ENCODE measurements at places on chromosomes 16 and 17.

GRCh38 chr16:3444032-3444388 lies 530 bp downstream of the NAA60 start:
- no peak for DNase-seq

DNA sequence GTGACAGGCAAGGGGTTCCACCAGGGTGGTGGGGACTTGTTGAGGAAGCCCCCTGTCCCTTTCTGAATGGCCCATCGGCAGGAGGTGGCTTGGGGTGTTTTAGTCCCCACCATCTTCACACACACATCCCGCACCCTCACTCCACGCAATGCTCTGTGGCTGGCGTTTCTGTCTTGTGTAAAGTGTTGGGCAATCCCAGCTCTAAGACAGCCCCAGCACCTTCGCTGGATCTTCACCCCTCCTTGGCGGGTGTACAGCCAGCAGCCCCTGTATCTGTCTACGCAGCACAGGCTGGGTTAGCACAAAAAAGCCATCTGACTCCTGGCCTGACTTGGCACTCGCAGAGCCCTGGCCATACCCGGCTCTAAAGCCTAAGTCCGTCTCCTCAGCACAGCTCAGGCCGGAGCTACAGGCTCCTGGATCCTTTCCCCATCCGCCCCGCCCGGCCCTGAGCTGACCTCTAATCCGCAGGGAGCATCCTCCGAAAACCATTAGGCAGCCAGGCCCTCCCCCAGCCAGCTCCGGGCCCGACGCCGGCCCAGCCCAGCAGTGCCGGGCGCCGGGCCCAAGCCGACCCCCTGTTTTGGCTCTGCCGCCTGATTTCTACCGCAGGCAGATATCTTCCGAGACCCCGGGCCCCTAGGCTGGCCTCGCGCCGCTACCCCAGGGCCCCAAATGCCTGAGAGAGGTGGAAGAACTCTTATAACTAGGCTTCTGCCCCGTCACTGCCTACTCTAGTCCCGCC lies 42.4 kb upstream of the TAC4 start:
- no peak for DNase-seq

DNA sequence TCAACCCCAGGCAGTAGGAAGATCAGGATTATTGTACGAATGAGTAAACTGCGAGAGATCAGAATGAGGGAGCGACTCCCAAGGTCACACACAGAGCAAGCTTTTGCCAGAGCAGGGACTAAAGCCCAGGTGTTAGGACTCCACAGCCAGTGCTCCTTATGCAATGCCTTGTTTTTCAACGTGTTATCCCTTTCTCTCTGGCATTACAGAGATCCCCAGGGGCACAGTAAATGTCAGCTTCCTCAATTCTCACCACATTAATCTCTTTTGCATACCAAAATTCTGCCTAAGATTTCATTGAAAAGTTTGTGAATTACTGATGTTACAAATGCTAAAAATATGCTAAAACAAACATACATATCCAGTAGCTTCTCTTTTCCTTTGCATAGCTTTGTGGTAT lies 68.1 kb upstream of the CES5A start:
- DNase-seq = no peak

GRCh38 chr17:21201298-21201595 lies 12.7 kb downstream of the TMEM11 start:
- no peak for DNase-seq

GRCh38 chr16:69166221-69166833 lies 20.6 kb upstream of the SNTB2 start:
- no peak for DNase-seq

DNA sequence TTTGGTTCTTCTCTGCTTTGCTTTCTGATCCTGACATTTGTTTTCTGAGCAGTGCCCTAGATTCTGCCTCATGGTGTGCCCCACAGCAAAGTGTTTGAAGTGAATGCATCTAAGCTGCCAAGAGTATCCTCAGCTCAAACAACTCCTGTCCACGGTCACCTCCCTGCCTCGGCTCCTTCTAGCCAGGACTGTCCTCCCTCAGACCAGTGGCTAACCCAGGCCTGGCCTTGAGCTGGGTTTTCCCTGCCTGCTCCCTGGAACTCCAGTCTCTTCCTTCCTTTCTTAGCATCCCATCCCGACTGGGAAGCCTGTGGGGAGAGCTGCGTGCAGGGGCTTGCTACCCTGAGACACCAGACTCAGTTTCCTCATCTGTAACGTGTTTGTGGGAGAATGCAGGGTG lies 256.5 kb downstream of the GSG1L start:
- no peak for DNase-seq

DNA sequence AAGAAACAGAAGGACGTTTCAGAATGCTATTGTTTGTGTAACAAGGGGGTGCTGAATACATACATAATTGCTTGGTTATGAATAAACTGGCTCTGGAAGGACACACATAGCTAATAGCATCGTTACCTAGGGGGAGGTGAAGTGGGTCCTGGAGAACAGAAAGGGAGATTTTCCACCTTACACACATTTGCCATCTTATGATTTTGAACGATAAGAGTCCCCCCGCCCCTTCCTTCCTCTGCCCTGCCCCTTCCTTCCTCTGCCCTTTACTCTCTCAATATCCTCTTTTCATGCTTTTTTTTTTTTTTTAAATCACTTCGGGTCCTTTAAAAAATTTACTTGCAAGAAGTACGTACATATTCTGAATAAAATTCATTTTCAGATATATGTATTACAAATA lies 902 bp upstream of the DHRS7B start:
- no peak for DNase-seq

GRCh38 chr17:46940692-46941404 lies 17.9 kb downstream of the GOSR2 start:
- peak; percentile 58 for DNase-seq

GRCh38 chr17:28057731-28058246 lies 15.3 kb downstream of the NLK start:
- no peak for DNase-seq

DNA sequence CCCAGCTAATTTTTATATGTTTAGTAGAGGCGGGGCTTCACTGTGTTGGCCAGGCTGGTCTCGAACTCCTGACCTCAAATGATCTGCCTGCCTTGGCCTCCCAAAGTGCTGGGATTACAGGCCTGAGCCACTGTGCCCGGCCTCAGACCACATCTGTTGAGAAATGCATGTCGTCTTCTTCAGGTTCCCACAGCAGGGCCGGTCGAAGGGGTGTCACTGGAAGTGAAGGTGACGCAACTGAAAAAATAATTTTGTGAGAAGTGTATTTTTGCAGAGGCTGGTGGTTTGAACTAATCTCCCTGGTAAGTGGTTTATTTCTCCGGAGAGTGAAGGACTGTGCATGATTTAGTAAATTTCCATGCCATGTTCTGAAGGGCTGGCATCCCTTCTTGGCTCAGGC lies 33.4 kb upstream of the IL34 start:
- no peak for DNase-seq

DNA sequence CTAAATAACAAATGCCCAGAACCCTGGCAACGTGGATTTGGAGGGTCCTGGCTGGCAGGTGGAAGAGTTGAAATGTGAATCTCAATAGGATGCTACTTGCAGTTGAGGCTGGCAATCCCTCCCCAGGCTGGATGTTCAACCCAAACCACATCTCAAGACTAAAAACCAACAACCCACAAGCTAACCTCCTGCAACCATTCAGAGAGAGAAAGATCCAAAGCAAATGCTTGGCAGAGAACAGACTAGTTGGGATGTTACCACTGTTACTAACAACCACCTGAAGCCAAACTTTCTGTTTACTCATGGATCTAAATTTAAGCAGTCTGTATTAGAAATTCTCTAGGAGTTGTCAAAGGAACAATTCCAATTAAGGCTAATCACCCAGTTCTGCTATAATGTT lies 27.9 kb downstream of the SMG6 start:
- DNase-seq = no peak

DNA sequence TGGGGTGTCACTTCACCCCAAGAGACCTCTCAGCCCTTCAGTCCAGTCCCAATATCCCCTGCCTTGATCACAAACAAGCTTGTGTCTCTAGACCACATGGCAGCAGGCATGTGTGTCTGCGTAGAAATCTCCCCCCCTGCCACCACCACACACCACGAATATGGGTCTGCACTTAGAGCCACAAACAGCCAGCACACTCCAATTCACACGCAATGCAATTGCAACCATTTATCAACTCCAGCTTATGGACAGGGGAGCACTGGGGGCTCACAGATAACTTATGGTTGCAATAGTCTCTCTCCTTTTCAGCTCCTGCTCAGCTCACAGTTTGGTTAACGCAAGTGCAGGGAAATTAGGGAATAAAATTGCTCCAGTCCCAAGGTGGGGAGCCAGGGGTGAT lies 2.6 kb downstream of the HOXB9 start:
- DNase-seq = no peak

- DNase-seq = peak; percentile 69
Measured at GRCh38 chr16:67150047-67150832, 558 bp downstream of the B3GNT9 start.

- DNase-seq = no peak
Measured at GRCh38 chr16:19128454-19129200, 14.9 kb downstream of the ITPRIPL2 start.

GRCh38 chr16:56190677-56191155 lies 573 bp upstream of the GNAO1 start:
- no peak for DNase-seq

DNA sequence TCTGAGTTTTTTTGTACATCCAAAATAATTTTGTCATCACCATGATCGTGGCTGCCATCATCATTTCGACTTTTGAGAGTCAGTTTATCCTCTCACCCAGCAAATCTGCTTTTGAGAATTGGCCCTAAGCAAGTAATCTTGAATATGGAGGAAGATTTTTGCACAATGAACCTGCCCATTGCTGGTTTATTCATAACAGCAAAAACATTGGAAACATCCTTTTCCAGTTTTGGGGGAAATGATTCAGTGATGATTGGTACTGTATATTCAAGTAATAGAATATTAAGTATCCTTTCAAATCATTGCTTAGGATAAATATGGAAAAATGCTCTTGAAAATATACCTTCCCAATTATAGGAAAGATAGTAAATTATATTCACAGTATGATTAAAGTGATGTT lies 53.1 kb downstream of the PRKCA start:
- DNase-seq = no peak

DNA sequence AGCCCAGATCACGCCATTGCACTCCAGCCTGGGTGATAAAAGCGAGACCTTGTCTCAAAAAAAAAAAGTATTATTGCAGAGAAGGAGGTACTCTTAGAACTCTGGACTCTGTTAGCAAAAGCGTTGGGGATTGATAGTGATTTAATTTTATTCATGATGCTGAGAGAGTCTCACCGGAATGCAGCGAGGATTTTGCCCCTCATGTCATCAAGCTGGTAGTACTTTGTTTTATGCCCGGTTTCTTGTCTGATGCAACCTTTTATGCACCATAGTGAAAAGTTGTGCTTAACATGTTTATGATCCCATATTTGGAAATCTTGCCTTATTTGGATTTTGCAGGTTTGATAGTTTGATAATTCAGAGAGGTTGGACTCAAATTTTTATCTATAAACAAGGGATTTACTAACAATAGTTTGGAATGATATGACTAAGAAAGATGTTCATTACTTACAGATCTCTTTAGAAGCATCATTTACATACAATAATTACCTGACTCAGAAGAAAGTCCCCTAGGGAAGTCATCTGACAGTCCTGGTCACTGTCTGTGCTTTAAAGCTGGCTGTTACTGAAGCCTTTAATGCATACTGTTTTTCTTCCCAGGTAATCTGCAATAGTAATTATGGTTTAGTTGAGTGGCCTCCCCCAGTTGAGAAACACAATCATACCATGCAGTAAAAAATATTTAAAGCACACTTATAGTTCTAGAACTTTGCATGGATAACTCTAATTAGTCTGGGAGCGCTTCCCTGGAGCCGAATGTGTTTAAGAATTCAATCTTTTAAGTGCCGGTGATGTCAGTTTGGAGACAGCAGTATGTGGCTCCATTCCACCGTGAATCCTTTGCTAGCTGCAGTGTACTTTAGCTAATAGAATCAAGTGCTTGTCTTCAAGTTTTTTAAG lies 120.9 kb downstream of the PRKCA start:
- no peak for DNase-seq

DNA sequence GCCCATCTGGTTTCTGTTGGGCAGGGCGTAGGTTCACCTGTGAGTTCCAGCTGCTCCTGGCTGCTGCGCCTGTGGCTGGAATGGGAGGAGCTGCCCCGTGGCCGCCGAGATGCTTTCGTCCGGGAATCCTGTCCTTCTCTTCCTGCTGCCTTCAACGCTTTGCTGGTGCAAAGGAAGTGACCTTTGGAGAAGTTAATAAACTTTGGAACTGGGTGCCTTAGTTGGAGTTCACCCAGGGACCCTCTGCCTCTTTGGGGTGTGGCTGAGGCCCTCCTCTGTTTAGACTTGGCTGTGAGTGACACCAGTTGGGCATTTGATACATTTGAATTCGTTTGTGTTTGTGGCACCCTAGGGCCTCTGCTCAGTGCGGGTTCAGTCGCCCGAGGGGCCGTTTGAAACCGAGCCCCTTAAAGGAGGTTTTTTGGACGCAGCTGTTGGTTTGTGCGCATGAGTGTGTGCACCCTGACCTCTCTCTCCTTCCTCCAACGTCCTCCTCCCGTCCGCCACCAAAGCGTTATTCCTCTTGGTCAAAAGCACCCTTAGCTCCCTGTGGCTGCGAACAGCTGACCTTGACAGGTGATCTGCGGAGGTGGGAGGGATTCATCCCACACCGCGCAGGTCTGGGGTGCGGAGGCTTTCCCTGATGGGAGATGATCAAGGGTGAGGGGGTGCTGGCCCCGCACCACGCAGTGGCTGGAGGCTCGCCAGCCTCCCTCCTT lies 9.0 kb upstream of the SECTM1 start:
- DNase-seq = no peak

GRCh38 chr16:85536073-85536410 lies 77.1 kb upstream of the GSE1 start:
- no peak for DNase-seq

- DNase-seq = no peak
Measured at GRCh38 chr17:67557921-67558320, 159.8 kb upstream of the NOL11 start.

GRCh38 chr17:80137131-80137530 lies 9.8 kb downstream of the EIF4A3 start:
- no peak for DNase-seq

DNA sequence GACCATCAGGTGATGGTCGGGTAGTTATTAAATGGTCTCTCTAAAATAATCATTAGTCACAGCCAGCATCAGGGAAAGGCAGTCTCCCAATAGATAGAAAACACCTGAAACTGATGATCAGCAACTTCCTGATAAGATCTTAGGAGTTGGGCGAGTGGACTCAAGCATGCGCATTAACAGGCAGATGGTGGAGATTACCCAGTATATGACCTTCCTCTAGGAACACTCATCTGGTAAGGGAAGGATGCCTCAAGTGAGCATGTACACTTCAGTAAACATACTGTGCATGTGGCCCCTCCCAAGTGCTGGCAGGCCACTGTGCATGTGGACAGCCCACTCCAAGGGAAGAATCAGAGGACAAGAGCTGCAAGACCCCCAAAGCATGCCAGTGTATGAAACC lies 105.9 kb downstream of the ABCC12 start:
- DNase-seq = no peak

Measured in uterus (tissue), 4 donors.